ENCODE measurements at places on chromosomes 2 and 18.
A peak's percentile ranks its signal among the peaks of the same experiment; 100 is the strongest.

- peak; percentile 45 for DNase-seq
Measured at GRCh38 chr2:55133467-55134315, 83.4 kb upstream of the RTN4 start.

DNA sequence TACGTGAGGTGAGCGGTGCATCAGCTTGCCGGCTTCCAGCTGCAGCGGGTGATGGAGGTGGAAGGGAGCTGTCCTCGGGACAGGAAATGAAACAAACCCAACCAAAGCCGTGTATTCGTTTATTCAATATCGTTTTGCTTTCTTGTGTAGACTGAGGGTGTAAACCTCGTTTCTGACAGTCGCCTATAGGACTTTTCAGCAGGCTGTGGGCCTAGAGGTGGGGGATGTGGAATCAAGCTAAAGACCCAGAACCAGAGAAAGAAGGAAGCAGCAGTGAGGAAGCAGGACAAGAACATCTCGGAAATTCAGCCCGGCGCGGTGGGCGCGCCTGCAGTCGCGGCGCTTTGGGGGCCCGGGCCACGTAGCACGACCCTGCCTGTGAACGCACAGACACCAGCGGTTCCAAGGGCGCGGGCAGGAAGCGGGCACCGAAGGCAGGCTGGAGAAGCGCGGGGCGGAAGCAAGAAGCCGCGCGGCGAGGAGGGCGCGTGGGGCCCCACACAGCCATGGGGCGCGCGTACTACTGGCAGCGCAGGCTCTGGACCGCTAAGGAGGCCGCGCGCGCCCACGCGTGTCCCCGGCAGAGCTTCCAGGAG is 755 bp upstream of the ATP9B start:
- peak; percentile 52 for DNase-seq

- no peak for DNase-seq
Measured at GRCh38 chr2:10550206-10551001, 102.3 kb upstream of the ODC1 start.

- DNase-seq, result no peak
Measured at GRCh38 chr2:86280191-86280667, 57.2 kb downstream of the REEP1 start.

DNA sequence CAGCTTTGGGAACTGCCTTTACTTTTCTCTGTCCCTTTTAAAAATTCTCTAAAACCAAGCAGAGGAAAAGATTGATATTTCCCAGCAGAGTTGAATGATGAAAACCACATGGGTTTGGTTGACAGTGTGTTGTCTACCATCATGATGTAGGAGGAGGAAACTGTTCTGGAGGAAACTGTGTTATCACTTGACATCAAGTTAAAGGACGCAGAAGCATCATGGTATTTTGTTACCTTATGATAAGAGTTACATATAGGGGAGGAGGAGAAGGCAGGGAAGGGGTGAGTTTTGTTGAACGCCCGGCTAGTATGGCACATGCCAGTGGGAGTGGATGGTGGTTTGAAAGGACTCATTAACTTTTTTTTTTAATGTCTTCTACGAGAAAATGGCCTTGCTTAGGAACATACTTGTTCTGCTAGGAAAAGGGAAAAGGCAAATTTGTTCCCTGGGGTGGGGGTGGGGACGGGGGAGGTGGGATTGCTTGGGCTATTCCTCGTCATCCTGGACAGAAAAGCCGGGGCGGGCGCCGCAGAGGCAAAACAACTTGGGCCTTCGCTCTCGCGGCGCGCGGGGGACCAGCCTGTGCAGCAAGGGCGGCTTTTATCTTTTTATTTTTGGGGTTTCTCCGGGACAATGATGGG is 766 bp downstream of the TMEM17 start:
- no peak for DNase-seq

- no peak for DNase-seq
Measured at GRCh38 chr18:79465392-79465991, 69.8 kb downstream of the NFATC1 start.

DNA sequence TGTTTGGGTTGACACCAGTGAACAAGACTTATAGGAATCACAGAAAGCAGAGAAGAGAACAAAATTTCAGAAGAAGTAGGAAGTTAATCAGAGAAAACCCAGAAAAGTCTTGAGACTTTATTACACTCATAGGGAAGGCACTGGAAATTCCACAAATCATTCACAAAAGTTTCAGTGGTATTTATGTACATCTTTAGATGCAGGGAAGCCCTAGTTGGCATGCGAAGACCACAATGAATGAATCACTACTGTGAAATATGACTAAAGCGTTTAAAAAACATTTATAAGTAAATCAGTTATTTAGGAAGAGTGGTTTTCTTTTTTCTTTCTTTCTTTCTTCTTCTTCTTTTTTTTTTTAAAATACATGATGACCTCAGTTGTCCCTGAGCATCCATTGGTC is 105.1 kb downstream of the NUP35 start:
- DNase-seq, result no peak

DNA sequence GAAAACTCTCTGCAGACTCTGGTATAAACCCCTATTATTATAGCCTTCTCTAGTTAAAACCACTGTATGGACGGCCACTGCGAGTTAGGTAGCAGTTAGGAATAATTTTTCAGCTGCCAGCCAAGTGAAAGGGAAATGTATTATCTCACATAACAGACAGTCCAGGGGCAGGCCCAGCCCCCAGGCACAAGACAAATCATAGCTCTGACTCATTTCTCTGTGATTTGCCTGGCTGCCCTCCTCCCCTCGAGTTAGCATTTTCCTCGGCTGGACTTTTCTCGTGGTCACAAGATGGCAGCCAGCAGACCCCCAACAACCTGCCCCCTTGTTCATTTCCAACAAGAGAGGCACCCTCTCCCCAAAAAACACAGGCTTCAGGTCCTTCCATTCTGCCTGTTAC is 10.5 kb downstream of the VIT start:
- DNase-seq, result no peak

DNA sequence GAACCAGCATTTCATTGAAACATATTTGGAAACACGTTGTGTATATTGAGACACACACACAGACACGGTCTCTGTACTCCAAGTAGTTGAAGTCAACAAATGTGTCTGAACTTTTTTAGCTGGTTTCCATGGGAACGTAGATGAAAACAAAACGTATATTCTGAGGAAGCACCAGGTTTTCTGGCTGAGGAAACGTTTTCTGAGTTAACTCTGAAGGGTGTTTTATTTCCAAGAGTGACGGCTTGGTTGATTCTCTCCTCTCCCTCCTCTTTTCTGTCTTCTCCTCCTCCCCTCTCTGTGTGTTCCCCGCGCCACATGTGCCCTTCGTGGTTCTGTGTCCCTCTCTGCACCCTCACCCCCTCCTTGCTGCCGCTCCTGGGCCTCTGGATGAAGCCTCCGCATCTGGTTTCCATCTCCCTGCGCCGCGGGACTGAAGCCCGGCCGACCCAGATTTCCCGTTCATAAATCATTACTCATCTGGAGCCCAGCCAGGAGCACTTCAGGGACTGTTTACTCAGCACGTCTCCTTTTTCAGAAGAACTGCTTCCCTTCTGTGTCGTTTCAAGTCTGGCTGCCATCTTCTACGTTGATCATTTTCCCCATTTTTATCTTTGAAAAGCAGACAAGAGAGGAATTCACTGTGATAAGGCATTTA is 122.7 kb downstream of the COL6A3 start:
- peak; percentile 59 for DNase-seq

GRCh38 chr2:222303828-222304736 is 5.3 kb upstream of the PAX3 start:
- no peak for DNase-seq

GRCh38 chr2:70868970-70869369 is 33.4 kb upstream of the CD207 start:
- no peak for DNase-seq

DNA sequence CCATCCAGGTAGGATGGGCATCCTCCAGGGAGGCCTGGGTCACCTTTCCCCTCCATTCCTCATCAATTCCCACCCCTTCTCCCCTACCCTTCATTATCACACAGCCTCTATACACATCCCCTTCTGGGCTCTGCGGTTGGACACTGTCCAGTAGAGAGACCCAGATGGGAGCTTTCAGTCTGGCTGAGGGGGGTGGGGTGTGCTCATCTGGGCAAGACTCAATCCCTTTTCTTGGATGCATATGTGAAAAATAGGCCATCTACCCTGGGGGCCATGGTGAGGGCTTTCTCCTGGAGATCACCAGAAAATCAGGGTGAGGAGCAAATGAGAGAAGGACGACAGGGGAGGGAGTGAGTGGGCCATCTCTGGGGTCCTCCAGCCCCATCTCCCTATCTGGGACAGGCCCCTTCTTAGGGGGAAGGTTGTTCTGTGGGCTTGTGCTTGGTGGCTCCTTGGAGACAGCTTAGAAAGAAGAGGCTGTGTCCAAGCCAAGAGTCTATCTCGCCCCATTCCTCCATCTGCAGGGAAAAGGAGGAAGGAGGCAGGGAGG is 160.1 kb downstream of the DYSF start:
- DNase-seq, result no peak

- DNase-seq, result no peak
Measured at GRCh38 chr2:160491911-160492371, 1.7 kb downstream of the RBMS1 start.

DNA sequence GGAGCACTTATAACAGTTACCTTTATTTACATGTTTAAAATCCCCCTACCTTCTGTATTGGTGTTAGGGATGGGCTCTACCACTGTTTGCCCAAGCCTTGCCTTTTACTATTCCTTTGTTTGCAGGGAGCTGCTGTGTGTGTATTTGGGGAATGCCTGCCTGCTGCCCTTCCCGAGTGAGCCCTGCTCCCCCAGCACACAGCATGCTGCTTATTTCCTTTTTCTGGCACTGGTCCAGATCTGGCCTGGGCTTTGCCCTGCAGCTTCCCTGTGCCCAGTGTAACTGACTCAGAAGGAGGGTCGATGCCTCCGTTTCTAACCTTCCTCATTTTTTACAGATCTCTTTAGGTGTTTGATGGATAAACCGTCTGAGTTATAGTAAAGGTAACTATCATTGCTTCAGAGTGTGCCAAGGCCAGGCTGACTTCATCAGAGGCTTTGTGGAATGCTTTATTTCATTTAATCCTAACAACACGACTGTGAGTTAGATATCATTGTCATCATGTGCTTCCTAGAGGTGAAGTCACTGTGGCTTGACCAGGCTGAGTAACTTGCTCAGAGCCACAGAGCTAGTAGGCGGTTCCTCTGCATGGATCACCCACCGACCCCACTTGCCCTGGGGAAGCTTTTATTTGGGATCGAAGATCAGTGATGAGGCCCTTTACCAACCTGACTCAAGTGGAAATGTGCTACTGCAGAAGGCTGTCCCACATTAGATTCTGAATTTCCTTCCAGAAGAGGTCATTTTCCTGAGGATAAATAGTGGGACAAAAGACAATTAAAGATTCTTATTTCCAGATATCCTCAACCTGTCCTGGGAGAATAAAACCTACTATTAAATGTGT is 238.8 kb downstream of the ZNF407 start:
- no peak for DNase-seq

GRCh38 chr2:197517150-197517549 is 1.3 kb downstream of the MOB4 start:
- DNase-seq, result no peak

DNA sequence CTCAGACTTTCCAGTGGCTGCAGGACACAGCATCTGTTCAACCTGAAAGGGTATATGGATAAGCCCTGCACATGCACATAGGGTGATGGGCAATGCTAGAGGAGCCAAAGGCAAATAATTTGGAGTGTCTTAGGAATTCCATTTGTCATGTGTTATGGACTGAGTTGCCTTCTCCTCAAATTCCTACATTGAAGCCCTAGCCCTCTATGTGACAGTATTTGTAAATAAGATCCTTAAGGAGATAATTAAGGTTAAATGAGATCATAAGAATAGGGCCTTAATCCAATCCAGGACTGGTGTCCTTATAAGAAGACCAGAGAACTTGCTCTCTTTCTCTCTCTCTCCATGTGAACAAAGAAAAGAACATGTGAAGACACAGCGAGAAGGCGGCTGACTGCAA is 42.9 kb upstream of the CREG2 start:
- DNase-seq, result no peak
